ENCODE measurements at places on chromosomes 1 and 21.

GRCh38 chr1:181817091-181817490 is 244.4 kb downstream of the ZNF648 start:
- DNase-seq: no peak

GRCh38 chr1:73781251-73781650 is 416.7 kb downstream of the LRRIQ3 start:
- no peak for DNase-seq

DNA sequence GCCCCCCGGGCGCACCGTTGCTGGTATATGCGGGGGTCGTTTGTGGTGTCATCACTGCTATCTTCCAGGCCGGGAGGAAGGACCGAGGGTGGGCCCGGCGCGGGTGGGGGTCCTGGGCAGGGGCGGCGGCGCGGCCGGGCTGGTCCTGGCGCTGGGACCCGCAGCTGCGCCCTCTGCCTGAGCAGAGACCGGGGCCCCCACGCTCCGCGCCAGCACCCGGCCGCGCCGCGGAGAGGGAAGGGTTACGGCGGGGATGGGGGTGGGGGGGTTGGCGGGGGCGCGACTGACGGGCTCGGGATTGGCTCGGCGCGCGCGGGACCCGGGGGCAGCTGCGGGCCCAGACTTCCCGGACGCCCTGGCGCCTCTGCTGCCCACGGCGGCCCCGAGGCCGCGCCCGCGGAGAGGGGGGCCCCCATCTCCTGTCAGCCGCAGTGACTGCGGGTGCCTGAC is 13.8 kb upstream of the SAMD11 start:
- DNase-seq: no peak

GRCh38 chr1:39992234-39992633 is 37.3 kb downstream of the MFSD2A start:
- DNase-seq: no peak

DNA sequence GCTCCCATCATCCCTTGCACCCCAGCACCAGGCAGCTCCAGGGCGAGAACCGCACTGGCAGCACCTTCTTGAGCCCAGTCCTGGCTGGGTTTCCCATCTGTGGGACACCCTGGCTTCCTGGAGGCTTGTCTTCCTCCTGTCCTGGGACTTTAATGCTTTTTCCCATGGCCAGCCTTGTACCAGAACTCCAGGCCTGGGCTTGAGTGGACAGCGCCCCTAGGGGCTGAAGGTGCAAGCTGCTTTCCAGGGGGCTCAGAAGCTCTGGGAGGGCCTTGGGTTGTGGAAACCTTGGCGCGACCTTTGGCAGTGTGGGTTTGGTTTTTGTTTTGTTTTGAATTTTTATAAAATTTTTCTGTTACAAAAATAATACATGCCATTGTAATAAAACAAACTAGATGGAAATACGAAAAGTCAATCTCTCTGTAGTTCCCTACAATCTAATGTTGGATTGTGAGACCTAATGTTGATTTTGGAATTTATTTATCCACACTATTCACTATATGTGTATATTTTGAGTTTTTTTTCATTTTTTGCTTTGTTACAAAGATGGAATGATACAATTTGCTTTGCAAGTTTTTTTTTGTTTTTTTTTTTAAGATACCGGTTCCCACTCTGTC is 33.8 kb upstream of the RPL11 start:
- DNase-seq: no peak

- no peak for DNase-seq
Observed at GRCh38 chr1:212295579-212295978, 10.4 kb downstream of the PPP2R5A start.

GRCh38 chr21:25682382-25682781 is 43.3 kb downstream of the JAM2 start:
- DNase-seq: no peak

GRCh38 chr1:76835203-76835602 is 32.1 kb upstream of the ST6GALNAC5 start:
- peak; percentile 4 for DNase-seq

DNA sequence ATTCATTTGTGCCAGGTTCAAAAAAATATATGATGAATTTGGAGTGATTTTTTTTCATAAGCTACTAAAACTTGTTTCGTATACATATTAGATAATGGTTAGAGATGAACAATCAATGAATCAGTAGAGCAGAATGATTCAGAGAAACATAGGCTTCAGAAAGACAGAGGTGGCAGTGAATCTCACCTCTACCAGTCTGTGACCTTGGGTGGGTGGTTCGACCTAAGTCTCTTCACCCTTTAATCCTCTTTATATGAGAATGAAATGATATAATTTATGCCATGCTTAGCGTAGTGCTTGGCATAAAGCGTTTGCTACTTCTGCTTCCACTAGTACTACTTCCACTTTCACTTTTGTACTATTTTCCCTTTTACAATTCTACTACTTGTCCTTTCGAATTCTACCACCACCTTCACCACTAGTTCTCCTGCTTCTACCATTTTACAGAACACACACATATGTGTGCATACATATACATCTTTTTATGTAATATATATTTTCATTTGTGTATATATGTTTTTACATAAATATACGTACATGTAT is 45.1 kb downstream of the FYB2 start:
- DNase-seq: no peak

DNA sequence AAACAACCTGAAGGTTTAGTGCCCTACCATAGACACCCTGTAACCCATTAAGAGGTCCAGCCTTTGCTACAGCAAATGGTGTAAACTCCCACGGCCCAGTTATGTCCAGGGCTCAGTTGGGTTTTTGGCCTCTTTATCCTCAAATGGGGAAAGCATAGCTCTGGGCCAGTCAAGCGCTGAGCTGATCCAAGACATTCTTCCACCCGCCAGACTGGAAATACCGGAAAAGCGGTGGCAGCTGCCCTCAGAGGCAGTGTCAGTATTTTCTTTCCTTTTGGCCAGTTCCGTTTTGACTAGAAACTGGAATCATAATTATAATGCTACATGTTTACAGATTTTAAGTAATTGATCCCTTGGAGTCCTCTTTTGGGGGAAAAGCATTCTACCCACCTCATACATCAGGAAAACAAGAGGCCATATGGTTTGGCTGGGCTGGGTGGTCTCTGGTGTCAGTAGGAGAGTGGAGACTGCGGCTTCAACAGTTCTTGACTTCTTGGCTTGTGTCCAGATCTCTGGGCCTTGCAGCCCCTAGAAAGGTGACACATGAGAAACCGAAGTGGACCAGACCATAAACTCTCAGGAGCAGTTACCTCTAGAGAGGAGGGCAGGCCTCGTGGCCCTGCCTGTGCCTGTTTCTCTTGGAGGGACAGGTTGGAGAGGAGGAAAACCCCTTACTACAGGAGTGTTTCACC is 30.2 kb upstream of the CLDN14 start:
- no peak for DNase-seq

- no peak for DNase-seq
Observed at GRCh38 chr1:207830788-207831187, 78.9 kb downstream of the CD46 start.

DNA sequence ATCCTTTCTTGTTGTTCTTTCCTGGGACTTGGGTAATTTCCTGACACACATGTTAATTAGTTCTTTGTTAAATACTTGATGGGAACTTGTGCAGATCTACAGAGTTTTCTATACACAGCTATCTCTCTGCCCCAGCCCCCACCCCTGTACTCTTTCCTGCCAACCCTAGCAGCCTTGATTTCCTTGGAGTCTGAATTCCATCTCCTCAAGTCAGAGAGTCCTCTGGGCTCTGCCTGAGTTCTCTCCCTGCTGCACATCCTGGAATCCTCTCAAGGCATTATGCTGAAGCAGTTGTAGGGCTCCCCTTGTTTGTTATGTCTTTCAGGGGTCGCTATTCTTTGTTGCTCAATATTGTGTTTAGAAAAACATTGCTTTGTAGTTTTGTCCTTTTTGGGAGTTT is 384.7 kb downstream of the RPS6KC1 start:
- DNase-seq: no peak

- peak; percentile 78 for DNase-seq
Observed at GRCh38 chr1:76998582-76999223, 131.4 kb downstream of the ST6GALNAC5 start.

DNA sequence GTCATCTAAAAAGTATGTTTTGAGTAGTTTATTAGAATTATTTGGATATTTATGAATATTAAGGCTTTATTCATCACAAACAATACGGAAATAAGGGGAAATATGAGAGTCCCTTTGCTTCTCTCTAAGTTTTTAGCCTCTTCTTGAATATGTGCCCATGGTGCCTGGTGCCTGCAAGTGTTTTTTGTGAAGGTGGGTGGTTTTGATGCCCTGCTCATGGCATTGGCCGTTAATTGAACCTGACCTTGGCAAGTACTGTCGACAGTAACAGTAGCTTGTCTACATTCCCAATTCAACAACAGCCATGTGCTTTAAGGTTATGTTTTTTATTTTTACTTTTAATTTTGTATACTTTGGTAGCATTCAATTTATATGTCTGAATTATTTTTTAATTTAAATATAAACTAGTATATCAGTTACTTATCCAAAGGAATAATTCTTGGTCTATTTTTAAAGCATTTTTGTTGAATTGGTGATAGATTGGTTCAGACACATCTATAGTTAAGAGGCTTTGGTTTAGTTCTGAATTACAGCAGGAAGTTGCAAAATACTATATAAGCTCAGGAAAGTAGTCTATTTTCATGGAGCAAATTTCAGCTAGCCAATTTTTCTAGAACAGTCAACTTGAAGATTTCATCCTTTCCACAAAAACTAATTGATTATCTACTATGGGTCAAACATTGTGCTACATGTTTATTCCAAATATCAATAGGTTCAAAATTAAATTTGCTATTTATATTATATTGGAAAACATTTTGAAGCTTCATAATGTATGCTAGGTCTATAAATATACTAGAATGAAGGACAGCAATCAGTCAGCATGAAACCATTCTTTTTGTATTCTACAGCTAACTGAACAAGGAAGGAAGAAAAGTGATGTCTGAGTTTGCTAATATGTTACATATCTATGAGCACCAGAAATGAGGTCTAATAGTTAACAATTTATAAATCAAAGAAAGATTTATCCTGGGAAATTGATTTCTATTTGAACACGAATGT is 184.4 kb downstream of the MRPL39 start:
- DNase-seq: no peak

- peak; percentile 67 for DNase-seq
Observed at GRCh38 chr1:201560328-201561194, 21.6 kb downstream of the NAV1 start.

DNA sequence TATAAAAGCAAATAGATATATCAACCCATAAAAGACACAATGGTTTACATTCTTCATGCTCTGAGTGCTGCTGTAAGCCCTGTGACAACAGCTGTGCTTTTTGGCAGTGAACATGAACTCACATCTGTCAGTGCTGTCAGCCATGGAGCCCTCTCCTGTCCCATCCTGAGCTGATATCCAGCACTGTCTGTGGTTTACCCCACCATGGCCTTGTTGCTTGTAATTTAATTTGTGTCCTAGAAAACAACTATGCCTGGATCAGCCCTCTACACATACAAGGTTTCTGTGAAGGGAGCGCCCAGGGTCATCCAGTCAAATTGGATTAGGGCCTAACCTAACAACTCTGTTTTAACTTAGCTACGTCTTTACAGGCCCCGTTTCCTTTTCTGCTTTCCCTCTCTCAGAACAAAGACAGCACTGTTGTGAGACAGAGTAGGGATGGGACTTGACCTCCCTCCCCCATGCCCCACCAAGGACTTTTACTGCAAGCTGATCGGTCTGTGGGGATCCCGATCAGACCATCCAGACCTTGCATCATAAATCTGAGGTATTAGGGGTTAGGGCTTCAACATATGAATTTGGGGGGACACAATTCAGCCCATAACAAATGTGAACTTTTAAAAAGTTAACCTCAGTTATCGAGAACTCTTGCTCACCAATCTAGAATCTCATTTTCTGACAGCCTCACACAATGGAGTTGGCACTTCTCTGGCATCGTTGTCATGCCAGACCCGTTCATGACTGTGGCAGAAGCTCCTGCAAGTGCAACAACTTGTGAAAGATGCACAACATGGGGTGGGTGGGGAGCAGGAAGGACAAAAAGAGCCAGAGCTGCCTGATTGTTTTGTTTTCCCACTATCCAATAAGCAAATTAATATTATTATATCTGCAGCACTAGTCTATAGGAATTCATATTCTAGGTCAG is 16.4 kb upstream of the SLC44A3 start:
- peak; percentile 16 for DNase-seq

DNA sequence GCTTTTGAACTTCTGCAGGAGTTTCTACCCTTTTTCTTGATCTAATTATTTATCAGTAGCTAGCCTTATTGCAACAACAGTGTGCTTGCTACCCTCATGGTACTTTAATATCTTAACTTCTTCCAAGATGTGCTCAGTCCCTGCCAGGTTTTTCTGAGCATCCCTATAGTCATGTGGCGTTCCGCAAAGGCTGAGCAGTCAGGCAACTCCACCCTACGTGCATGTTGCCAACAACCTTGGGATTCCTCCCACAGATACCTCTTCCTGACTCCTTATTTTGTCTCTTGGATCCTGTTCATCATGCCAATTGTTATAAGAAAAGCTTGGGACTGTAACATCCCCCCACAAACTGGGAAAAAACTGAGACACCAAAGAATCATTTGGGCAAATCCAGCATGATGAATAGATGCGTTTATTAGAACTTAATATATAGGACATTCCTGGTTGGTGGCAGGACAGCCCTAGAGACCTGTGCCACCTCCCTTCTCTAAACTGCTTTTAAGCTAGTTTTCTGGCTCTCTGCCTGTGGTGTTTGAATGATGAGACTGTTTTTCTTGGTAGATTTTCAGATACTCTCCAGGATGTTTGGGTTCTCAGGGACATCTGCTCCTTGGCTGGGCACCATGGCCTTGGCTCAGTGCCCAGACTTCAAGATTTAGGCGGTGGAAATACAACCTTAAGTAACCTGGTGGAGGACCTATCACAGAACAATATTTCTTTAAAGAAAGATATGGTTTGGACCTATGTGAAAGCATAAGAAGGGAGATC is 27.1 kb upstream of the KCTD3 start:
- DNase-seq: peak; percentile 42

GRCh38 chr1:59143133-59143487 is 153.8 kb upstream of the FGGY start:
- DNase-seq: peak; percentile 94

- DNase-seq: no peak
Observed at GRCh38 chr21:29403922-29404538, 105.3 kb downstream of the BACH1 start.

GRCh38 chr1:111234866-111235265 is 7.4 kb downstream of the CHI3L2 start:
- DNase-seq: peak; percentile 21

GRCh38 chr1:58621391-58621790 is 44.3 kb upstream of the TACSTD2 start:
- DNase-seq: no peak

DNA sequence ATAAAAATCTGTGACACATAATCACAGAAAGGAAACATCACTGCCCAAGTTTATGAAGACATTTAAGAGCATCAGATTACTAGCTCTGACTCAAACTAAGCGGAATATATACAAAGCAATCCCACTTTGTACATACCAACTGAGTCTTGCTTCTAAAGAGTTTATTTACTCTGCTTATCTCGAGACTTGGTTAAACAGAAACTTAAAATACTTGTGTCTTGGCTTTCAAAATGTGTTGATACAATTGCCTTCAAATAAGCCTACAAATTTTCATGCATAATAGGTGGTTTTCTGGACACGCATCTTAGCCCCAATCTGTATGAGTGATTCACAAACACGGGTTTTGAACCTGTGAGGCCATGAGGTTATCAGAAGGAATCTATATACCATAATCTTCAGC is 21.0 kb downstream of the CD160 start:
- DNase-seq: peak; percentile 81

- no peak for DNase-seq
Observed at GRCh38 chr1:12722626-12723025, 6.7 kb downstream of the AADACL3 start.

GRCh38 chr1:87880098-87880760 is 551.5 kb downstream of the LMO4 start:
- no peak for DNase-seq

- no peak for DNase-seq
Observed at GRCh38 chr1:203995228-203995627, 77.7 kb upstream of the SOX13 start.

- DNase-seq: no peak
Observed at GRCh38 chr1:41855713-41856112, 63.0 kb downstream of the HIVEP3 start.

All from fibroblast of gingiva (primary cell).